ENCODE measurements at places on chromosomes 2 and 18.

- no peak for DNase-seq
These were observed 53.1 kb upstream of the ATP5MC3 start for GRCh38 chr2:175234650-175235049.

DNA sequence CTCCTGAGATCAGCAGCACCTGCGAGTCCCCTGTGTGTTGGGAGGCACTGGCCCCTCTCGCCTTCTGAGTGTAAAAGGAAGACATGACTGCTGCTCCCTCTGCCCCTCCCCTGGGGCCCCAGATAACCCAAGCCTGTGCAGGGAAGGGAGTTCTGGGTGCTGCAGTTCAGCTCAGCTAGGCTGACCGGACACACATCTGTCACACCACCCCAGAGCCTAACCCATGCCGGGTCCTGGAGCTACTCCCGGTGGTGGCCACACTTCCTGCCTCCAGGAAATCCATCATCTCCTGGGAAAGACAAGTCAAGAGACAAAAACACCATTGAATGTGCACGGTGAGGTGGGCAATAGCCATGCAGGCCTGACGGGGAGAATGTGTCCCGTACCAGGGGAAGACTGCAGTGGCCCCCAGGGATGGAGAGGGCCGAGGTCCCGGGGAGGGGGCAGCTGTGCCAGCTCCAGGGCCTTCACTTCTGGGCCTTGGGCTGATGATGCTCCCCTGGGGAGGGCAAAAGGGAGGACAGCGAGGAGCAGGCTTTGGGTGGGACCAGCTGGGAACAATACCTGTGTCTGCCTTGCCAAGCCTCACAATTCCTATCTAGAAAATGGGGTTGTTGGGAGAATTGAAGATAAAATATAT is 210.6 kb downstream of the TFCP2L1 start:
- no peak for DNase-seq

- no peak for DNase-seq
These were observed 52.2 kb downstream of the CDK15 start for GRCh38 chr2:201858281-201859184.

DNA sequence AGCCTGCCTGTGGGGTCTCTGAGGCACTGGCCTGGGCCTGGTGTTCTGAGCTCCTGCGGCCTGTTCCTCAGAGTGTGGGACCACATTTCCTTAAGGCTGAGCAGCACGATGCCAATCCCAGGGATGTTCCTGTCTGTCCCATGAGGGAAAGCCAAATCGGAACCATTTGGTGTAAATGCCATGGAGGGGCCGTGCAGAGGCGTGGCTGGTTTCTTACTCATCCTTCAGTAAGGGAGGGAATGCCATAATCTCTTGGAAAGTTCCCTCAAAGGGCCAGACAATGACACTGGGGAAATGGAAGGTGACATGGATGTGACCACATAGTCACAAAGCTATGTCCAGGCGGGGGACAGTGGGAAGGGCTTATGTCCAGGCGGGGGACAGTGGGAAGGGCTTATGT is 14.4 kb upstream of the PTMA start:
- no peak for DNase-seq

- DNase-seq, result no peak
These were observed 175.3 kb upstream of the THUMPD2 start for GRCh38 chr2:39954346-39954745.

- DNase-seq, result no peak
These were observed 1.4 kb downstream of the GPATCH11 start for GRCh38 chr2:37085731-37086147.

DNA sequence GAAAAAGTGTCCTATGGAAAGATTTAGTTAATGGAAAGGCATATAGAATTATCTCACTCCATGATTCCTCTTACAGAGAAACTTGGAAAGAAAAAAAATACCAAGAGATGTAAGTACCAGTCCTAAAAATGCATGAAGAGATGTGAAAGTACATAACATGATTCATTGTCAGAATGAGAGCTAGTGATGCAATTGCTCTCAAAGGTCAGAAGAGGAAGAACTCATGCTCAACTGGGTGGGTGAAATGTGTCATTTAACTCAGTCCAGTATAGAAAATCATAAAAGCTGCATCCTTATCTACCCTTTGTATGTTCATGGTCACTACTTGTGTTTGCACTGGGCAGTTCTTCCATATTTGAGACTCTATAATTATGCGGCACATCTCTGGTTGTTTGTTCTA is 300.0 kb upstream of the PIK3C3 start:
- DNase-seq, result no peak

- no peak for DNase-seq
These were observed 42.0 kb upstream of the MSH2 start for GRCh38 chr2:47360927-47361326.

- DNase-seq, result no peak
These were observed 3.1 kb upstream of the PRKAG3 start for GRCh38 chr2:218834685-218835084.

- no peak for DNase-seq
These were observed 52.1 kb downstream of the CYRIA start for GRCh38 chr2:16613539-16614011.

GRCh38 chr2:223897669-223898330 is 47.3 kb downstream of the WDFY1 start:
- no peak for DNase-seq

- no peak for DNase-seq
These were observed 48.8 kb downstream of the SLC66A2 start for GRCh38 chr18:79902640-79903039.

GRCh38 chr2:12080360-12080759 is 333.9 kb downstream of the LPIN1 start:
- no peak for DNase-seq

DNA sequence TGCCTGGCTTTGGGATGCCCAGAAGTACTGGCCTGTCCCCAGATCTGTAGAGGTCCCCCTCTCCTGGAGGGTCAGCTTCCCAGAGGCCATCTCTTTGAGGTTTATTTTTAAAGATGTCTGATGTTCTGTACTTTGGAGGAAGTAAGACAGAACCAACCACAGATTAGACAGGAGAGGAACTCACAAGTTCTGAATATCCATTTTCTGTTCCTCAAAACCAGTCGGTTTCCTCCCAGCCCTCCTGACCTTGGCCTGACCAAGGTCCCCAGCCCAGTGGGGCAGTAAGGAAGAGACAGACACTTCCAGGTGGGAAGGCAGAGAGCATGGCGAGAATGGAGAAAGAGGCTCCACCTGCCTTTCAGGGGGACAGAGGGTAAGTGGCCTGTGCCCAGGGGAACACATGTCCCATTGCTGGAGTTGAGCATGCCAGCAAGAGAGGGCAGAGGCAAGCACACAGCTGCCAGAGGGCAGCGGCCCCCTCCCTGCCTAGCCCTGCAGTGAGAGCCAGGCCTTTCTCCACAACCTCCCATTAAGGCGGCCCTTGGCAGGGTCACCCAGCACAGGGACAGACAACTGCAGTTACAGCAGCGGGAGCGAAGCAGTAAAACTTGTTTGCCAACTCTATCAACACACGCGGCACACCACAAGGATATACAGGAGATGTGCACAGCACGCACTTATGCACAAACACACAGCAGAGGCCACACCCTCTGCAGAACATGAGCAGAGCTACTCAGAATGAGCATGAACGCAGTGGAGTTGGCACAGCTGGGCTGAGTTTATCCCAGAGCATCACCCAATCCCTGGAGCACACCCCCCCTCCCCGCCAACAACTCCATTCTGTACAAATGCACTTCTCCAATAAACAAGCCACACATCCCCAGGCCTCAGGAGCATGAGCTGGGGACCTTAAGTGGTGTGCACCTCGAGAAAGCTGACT is 18.5 kb upstream of the SEMA4C start:
- DNase-seq, result no peak

DNA sequence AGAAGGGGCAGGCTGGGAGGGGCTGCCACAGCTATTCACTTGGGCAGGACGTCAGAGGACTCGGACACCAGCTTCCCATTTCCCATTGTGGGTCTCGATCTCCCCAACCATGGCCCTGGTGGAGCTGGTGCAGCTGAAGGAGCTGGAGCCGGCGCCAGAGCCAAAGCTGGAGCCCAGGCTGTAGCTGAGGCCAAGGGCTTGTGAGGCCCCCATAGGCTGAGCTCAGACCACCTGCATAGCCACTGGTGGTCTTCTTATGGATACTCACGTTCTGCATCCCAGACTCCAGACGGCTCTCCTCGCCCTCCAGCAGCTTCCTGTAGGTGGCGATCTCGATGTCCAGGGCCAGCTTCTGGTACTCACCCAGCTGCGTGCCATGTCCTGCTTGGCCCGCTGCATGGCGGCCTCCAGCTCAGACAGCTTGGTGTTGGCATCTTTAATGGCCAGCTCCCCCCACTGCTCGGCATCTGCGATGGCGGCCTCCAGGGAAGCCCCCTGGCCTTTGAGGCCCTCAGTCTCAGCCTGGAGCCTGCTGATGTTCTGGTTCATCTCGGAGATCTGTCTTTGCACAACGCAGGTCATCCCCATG is 6.0 kb upstream of the CDK5R2 start:
- DNase-seq, result no peak

DNA sequence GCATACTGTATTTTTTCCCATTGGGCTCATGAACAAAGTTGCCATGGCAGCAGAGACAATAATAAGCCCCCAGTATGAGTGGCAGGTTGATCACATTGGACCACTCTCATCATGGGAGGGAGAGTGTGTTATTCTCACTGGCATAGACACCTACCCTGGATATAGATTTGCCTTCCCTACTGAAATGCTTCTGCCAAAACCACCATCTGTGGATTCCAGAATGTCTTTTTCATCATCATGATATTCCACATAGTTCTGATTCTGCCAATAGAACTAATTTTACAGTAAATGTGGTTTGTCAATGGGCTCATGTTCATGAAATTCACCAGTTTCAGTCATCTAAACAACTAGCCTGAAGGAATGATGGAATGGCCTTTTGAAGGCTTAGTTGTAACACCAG is 18.4 kb downstream of the TMEM200C start:
- DNase-seq, result no peak

GRCh38 chr18:4765401-4765800 is 310.3 kb upstream of the DLGAP1 start:
- DNase-seq, result no peak

- no peak for DNase-seq
These were observed 335.0 kb upstream of the TRIB2 start for GRCh38 chr2:12381543-12382325.

DNA sequence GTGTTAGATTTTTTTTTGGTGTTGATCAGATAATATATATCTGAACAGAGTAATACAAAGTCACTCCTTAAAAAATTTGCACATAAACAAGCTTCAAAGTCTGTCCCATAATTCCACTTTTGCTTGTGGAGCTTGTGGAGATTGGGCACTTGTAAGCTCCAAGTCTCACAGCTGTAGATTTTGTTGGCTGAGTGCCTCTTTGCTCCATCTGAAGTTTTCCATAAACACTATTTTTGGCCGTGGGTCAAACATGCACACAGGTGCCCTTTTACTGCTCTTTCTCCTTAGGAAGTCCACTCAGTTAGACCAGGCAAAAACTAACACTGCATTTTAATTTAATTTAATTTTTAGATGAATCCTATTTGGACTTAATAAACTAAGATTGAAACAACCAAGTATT is 3.6 kb upstream of the KCNJ13 start:
- DNase-seq, result no peak

DNA sequence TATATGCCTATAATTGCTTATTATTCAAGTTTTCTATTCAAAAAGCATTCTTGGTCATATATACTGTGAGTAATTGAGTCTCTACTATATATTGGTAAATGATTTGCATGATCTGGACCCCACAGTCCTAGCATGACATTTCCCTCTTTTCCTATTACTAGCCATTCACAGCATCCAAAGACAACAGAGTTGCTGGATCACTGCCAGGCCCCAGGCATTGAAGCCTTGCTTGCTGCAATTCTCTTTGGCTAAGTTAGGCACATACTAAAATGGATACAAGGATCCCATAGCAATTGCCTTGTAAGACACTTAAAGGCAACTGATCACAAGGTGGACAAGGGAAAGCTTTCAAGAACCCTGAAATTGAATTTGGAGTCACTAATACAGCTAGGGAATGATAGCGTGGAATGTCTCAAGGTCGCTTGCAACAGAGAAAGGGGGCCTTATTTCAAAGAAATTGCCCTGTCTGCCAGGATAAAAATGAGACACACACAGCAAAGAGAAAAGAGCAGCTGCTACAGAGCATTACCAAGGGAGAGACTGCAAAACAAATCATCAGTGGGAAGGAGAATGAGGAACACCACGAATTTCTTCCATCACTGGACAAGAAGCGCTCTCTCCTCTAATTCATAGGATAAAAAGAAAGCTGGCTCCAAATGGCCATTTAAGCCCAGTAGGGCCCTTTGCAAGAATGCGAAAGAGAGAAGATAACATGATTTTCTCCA is 77.1 kb upstream of the EPHA4 start:
- no peak for DNase-seq

GRCh38 chr2:95359031-95359430 is 43.5 kb upstream of the FAHD2A start:
- DNase-seq, result no peak

GRCh38 chr2:132691556-132691955 is 21.6 kb upstream of the LYPD1 start:
- no peak for DNase-seq

- DNase-seq, result no peak
These were observed 135.4 kb downstream of the TMEM17 start for GRCh38 chr2:62370321-62371250.

GRCh38 chr2:27042985-27043634 is 8.4 kb upstream of the AGBL5 start:
- DNase-seq, result no peak

GRCh38 chr18:64620971-64621560 is 472.2 kb upstream of the LINC00305 start:
- no peak for DNase-seq

DNA sequence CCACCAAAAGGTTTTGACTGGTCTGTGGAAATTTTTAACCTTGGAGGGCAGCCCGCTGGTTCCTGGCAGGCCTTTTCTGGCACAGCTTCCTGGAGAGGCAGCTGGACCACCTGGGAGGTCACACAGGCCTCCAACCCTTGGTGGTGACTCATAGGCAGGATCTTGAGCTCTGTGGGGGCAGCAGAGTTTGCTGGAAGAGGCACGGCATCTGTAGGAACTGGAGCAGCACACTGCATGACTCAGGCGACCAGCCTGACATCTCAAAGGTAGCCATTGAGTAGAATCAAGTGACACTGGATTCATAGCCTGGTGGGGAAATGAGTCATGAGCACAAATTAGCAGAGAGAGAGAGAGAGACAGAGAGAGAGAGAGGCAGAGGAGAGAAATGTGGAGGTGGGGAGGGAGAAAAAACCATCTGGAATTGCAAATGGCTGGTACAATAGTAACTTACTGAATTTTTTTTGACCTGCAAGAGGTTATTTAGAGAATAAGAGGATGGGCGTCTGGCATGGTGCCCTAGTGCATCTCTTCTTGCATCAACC is 57.4 kb downstream of the TRPM8 start:
- no peak for DNase-seq

DNA sequence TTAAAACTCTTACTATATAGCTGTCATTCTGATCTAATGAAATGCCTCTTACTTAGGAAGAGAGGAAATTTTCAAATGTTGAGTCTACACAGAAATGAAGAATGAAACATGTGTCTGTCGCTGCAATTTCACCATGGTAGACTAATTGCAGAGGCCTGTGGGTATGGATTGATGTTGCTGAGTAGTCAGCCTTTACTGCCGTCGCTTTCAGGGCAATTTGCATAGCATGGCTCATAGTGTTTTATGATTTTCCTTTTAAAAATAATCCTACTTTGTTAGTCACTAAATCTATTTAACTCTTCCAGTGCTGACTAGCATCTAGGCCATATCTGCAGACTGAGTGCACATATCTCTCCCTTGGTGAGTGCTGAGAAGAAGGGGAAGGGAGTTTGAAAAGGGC is 819.2 kb downstream of the SATB2 start:
- no peak for DNase-seq

All from cortex of kidney (tissue), 1 donor.